H54 (cell line): ENCODE measurements at places on chromosomes 11 and 22.

GRCh38 chr11:131858505-131858904 lies 488.1 kb downstream of the NTM start:
- no peak for DNase-seq

DNA sequence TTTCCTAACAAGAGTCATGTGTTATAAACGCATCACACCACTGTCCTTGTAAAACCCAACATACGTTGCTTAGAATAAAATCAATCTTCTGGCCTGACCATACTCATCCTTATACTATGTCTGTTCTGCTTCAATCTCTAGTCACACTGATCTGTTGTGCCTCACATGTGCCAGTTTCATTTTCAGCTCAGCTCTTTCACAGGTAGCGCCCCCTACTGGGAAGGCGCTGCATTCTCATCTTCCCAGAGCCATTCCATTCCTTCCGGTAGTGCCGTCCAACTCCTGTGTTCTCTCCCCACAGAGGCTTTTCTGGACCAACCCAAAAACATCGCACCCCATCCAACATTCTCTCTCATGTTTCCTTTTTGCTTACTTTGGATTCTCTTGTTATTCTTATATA lies 22.2 kb downstream of the CASP5 start:
- DNase-seq = no peak

DNA sequence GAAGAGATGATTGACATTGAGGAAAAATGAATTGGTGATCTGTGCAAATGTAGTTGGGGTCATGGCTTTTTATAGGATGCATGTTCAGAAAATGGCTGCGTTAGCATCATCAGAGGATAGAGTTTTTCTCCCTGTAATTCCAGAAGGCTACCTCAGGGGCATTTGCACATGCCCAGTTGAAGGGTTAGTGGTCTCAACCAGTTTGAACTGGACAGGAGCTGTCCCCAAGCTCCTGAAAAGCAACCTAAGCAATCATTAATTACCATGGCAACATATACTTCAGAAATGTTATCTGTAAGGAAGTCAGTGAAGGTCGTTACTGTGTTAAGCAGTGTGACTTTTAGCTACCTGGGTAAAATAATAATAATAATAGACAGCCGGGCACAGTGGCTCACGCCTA lies 29.3 kb downstream of the TUG1 start:
- DNase-seq = no peak

DNA sequence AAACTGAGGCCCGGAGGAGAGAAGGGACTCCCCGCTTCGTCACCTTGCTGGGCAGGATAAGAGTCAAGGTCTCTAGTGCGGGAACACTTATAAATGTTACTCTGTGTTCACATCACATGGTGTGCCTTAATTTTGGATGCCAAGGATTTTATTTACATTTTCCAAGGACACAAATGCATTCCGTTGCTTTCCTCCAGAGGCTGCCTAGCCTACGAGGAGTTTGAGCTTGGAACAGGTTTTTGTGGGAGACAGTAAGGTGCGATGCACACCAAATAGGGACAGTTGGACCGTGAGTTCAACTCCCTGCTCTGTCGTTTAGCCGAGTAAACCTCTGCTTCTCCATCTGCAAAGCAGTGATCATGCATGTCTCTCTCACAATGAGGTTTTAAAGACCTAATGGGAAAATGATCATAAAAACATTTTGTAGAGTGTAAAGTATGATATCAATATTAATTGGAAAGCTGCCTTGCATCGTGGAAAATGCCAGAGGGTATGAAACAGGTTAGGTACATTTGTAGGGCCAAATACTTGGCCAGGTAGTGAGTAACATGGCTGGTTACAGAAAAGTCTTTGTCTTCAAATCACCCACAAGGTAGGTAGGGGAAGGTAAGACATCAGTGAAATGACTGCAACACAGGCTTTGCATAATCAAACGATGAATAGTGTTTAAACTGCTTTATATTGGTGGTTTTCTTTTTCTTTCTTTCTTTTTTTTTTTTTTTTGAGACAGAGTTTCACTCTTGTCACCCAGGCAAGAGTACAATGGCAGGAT lies 61.8 kb downstream of the ST3GAL4 start:
- no peak for DNase-seq

DNA sequence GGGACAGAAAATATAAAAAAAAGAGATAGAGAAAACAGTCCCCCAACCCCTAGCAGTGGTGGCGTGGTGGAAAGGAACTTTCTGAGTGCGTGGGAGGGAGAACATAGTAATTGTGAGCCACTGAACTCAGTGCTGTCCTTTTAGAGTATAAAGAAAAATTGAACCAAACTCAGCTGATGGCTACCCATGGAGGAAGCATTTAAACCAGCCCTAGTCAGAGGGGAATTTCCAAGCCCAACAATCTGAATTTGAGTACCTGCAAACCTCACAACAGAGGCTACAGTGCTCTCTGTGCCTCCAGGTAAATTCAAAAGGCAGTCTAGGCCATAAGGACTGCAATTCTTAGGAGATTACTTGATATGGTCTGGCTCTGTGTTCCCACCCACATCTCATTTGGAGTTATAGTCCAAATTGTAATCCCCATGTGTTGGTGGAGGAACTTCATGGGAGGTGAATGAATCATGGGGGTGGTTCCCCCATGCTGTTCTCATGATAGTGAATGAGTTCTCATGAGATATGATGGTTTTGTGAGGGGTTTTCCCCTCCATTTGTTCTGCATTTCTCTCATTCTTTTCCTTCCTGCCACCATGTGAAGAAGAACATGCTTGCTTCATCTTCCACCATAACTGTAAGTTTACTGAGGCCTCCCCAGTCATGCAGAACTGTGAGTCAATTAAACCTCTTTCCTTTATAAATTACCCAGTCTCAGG lies 687.8 kb downstream of the FAM181B start:
- no peak for DNase-seq

DNA sequence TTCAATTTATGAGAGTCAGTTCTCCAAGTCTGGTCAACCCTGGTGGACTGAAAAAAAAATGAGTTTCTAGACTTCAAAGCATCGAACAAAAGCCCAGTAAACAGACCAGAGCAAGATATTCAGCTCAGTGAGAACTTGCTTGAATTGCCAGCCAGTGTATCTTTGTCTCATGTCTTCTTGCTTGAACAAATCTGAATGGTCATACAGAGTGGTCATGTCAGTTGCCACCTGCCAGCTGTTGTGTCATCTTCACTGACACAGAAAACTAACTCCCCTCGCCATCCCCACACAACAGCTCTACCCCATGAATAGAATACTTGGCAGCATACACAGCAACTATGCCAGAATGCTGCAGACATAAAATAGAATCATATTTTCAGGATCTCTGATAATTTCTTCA lies 27.5 kb upstream of the CALCB start:
- DNase-seq = no peak

DNA sequence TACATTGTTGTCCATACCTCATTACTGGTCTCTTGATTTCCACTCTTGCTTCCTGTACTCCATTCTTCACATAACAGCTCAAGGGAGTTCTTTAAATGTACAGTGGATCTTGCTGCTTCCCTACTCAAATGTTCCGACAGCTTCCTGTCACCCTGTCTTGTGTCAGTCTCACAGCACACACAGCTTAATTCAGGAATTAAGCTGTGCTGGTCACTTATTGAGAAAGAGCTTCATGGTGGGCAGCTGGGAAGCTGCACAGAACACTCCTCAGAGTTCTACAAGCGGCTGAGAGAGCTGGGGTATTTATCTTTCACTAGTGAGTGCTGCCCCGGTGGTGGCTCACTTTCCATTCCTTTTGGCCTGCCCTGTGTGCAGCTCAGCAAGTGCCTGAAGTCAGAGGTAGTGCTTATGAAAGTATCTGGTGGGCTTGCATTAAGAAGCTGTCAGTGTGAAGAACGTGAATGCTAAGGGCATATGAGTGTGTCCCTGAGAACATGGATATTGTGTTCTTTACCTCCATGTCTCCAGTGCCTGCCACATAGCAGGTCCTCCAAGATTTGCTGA lies 48.7 kb downstream of the KCNQ1OT1 start:
- DNase-seq = no peak

DNA sequence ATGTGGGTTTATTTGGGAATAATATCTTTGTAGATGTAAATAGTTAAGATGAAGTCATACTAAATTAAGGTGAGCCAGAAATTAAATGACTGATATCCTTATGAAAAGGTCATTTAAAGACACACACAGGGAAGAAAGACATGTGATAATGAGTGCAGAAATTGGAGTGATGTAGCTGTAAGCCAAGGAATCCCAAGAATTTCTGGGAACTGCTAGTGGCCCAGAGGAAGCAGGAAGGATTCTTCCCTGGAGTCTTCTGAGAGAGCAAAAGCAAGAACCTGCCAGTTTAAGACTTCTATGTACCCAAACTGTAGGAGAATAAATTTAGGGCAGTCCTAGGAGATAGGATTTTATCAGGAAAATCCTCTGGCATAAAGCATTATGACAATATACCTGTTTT lies 66.9 kb downstream of the LRRC4C start:
- no peak for DNase-seq

GRCh38 chr22:39250838-39251237 lies 6.1 kb upstream of the PDGFB start:
- DNase-seq = no peak

- peak; percentile 66 for DNase-seq
These were observed 20.3 kb upstream of the WNT7B start for GRCh38 chr22:45997077-45997776.

DNA sequence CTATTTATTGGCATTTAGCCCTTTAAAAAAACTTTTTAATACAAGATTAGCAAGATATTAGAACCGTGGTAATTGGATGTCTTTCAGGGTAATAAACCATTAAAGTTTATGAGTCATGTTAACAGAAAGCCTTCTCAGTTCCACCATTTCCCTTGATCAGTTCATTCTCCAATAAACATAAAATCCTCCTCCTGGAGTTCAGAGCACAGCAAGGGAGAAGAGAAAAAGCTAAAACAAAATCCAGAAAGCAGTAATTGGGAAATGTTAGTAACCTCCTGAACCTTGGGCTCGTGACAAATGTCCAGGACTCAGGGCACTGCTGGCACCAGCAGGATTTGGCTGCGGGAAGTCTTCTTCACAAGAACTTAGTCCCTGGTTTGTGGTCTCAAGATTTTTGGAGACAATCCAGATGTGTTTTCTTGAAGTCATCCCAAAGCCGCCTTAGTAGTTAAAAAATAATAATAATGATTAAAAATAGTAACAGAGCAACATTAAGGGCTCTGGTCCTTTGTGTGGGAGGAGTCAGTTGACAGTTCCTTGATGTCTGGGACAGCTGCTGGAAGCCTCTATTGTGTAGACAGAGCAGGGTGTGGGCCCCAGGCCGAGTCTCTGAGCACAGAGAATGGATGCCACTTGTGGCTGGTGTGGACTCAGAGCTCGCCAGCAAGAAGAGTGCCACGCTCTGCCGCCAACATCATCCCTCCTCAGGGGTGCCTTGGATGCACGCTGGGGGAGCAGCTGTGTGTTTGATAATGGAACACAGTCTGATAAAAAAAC lies 43.4 kb upstream of the PITPNB start:
- DNase-seq = no peak

GRCh38 chr11:111605681-111606080 lies 3.4 kb downstream of the SIK2 start:
- DNase-seq = no peak

DNA sequence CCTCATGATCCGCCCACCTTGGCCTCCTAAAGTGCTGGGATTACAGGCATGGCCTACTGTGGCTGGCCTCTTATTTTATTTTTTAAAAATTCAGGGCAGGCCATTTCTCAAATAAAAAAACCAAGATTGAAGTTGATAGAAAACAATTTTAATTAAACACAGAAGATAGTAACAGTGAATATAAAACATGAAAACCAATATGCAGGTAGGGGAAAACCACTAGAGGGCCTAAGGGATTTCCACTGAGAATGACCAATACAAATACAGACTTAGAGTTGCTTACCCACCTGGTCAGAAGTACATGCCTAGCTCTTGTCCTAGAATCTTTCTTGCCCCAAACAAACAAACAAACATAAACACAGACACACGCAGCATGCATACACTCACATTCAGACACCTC lies 1.7 kb upstream of the RTCB start:
- peak; percentile 8 for DNase-seq

DNA sequence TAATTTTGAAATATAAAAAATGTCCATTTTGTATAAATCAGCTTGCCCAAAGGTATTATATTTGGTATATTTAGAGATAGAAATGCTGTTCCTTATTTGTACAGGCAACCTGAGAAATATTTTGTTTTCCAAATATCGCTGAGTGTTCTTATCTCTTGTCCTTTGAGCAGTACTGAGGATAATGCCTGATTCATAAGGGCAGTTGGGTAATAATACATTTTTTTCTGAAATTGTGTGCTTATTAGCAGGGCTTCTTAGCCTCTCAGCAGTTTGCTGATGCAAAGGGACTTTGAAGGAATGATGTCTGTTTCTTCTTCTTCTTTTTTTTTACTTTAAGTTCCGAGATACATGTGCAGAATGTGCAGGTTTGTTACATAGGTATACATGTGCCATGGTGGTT lies 69.1 kb downstream of the LDLRAD3 start:
- no peak for DNase-seq

- DNase-seq = no peak
These were observed 16.8 kb upstream of the MUC6 start for GRCh38 chr11:1053121-1053901.

DNA sequence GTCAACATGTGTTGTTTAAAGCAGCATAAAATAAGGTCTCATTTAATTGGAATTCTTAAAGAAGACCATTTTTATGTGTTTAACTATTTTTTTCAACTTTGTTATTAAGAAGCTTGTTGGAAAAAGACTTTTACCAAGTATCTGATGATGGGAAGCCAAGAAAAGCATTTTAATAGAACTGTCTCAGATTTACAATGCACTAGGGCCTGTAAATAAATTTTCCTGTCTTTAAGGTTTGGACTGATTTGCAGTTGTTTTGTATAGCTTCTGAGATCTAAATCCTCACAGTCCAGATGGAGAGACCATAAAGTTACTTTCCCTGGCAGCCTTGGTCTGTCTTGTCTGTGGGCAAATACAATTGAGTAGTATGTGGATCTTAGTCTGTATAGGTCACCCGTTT lies 41.6 kb downstream of the EXT2 start:
- no peak for DNase-seq

GRCh38 chr11:31414338-31414737 lies 44.7 kb downstream of the DNAJC24 start:
- no peak for DNase-seq

DNA sequence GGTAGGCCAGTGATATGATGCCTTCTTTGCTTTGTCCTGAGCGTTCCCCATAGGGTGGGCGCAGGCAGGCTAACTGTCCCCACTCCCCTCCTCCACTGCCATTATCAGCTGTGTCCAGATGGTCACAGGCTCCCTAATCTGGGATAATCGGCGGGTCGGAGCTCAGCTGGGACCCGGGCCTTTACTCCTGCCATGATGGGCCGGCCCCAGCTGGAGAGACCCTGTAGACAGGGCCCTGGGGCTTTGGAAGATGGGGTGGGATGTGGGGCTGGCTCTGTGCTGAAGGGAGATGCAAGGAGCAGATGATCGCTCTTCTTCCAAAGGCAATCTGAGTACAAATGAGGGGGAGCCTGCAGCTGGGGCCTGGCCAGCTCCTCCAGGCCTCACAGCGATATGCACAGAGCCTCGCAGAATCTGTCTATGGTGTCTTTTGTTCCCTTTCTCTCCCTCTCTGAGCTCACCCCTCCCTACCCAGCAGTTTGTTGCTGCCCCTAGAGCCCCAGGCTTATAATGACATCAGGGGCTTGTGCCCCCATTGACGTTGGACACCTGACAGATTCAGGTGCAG lies 11.9 kb downstream of the KLHL35 start:
- DNase-seq = no peak

GRCh38 chr11:130157840-130158239 lies 1.7 kb upstream of the ST14 start:
- no peak for DNase-seq

- no peak for DNase-seq
These were observed 133.7 kb downstream of the ETS1 start for GRCh38 chr11:128453444-128454336.

GRCh38 chr11:74822170-74822569 lies 73.5 kb downstream of the RNF169 start:
- DNase-seq = no peak
